HCT116 (cell line): ENCODE measurements at places on chromosomes 3 and 15.

- H3K27me3 ChIP-seq = no peaks in the 10 kb centered on the region
- H3K4me1 ChIP-seq = no peaks in the 10 kb centered on the region
- no peak overlapping the region for H3K27ac ChIP-seq
- no peak for DNase-seq
Measured at GRCh38 chr15:98700519-98700918, 52.2 kb downstream of the IGF1R start.

DNA sequence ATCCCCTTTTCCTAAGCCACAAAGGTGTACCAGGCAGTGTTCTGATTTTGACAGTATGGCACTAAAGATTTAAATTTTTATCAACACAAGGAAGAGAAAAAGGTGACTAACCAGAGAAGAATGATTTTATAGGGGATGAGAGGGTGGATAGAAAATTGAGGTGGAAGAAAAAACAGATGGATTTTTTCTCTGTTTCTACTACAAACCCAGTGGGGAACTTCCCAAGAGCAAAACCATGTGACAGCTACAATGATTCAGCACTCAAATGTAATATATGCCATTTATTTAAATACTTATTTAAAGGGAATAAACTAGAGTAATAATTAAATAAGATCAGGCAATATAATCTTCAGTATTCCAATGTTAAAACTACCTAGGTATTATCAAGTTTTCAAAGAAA lies 11.1 kb downstream of the DCUN1D1 start:
- peaks cover 18% of the 10 kb centered on the region for H3K4me1 ChIP-seq
- H3K36me3 ChIP-seq = no peaks in the 10 kb centered on the region
- no peak overlapping the region for H3K4me3 ChIP-seq
- H3K27me3 ChIP-seq = no peaks in the 10 kb centered on the region

DNA sequence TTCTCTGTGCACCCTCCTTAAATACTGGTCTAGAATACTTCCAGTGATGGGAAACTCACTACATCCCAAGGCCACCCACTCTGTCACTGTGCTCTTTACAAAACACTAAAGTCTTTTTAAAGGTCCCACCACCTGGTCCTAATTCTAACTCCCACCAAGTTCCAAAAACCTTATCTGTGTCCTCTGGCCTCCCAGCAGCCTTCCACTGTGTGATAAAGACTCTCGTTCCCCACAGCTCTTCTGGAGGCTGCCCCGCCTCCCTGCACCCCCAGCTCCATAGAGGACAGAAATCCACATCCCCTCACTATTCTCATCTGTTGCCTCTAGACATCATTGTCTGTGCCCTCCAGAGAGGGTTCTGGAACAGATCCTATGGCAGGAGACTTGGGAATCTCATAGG lies 276.4 kb downstream of the FAM43A start:
- no peak overlapping the region for H3K27ac ChIP-seq
- H3K36me3 ChIP-seq = no peaks in the 10 kb centered on the region
- no peak overlapping the region for H3K4me3 ChIP-seq
- no peaks in the 10 kb centered on the region for H3K4me1 ChIP-seq

DNA sequence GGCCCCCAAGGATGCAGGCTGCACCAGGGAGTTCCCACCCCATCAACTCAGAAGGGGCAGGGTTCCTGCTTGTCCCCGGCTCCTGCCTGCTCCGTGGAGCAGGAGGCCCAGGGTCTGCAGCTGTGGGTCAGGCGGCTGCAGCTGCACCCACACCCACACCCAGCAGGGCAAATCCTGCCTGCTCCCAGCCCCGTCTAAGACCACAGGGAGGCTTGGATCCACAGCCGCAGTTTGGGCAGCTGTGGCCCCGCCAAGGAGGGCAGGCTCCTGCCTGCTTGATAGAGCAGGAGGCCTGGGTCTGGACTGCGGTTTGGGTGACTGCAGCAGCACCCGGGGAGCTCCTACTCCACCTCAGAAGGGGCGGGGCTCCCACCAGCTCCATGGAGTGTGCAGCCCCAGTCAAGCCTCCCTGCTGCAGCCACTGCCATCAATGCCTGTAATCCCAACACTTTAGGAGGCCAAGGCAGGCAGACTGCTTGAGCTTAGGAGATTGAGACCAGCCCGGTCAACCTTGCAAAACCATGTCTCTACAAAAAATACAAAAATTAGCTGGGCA lies 163.6 kb downstream of the OSBPL10 start:
- no peak for DNase-seq
- no peaks in the 10 kb centered on the region for H3K4me1 ChIP-seq
- no peaks in the 10 kb centered on the region for H3K27me3 ChIP-seq
- no peaks in the 10 kb centered on the region for H3K36me3 ChIP-seq
- H3K27ac ChIP-seq = no peak overlapping the region

DNA sequence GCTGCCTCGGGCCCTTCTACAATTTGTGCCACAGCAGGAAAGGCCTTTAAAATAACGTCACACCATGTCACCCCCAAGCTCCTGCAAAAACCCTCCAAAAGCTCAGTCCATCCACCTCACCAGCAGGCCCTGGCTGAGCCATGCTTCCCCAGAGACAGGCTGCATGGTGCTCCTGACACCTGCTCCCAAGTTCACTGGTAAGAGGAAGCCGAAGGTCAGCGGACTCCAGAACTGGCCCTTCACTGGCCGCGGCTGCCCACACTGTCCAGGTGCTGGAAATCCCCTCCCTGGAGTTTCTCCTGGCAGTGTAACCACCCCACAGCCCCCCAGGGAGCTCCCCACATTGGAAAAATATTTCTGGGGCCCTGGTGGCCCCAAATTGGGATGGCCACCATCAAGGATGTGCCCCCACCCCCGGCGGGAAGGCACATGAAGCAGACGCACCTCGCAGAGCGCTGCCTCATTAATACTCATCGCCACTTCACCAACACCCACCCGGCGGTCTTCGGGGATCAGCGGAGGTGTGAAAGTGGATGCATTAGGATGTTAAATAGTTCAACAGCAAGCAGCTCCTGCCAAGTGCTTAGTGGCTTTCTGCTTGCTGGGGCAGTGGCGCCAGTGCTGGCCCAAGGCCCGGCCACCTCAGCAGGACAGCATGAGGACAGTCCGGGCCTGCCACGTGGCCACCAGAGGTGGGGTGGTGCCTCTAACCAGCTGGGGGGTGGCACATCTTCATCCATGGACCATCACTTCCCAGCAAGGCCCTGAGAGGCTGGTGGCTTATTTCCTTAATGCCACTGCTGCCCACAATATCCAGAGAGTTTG lies 146.1 kb upstream of the IQSEC1 start:
- H3K4me1 ChIP-seq = peaks cover 43% of the 10 kb centered on the region
- H3K27ac ChIP-seq = no peak overlapping the region
- no peak overlapping the region for H3K4me3 ChIP-seq
- no peaks in the 10 kb centered on the region for H3K27me3 ChIP-seq
- H3K36me3 ChIP-seq = no peaks in the 10 kb centered on the region
- no peak for DNase-seq

GRCh38 chr3:56761887-56762651 lies 39.7 kb downstream of the ARHGEF3 start:
- H3K4me3 ChIP-seq = no peak overlapping the region
- H3K27me3 ChIP-seq = no peaks in the 10 kb centered on the region
- no peak overlapping the region for H3K27ac ChIP-seq

GRCh38 chr15:35557544-35557943 lies 11.6 kb upstream of the DPH6 start:
- no peak overlapping the region; the same call in 1 of the 2 replicates for H3K27ac ChIP-seq
- H3K4me1 ChIP-seq = peaks cover 12% of the 10 kb centered on the region
- peak; percentile 80 for DNase-seq
- no peaks in the 10 kb centered on the region for H3K27me3 ChIP-seq
- no peak overlapping the region for H3K4me3 ChIP-seq

GRCh38 chr3:139627759-139628158 lies 50.0 kb downstream of the NMNAT3 start:
- no peaks in the 10 kb centered on the region for H3K36me3 ChIP-seq
- DNase-seq = no peak
- no peak overlapping the region for H3K27ac ChIP-seq

GRCh38 chr15:99169769-99170311 lies 65.0 kb downstream of the SYNM start:
- H3K27ac ChIP-seq = no peak overlapping the region
- 0 out of 2 replicates have a peak, but pooled peaks cover 2% of the 10 kb centered on the region for H3K36me3 ChIP-seq
- no peaks in the 10 kb centered on the region for H3K4me1 ChIP-seq
- no peak for DNase-seq
- H3K4me3 ChIP-seq = no peak overlapping the region

- H3K4me1 ChIP-seq = 0 out of 2 replicates have a peak, but pooled peaks cover 4% of the 10 kb centered on the region
- H3K27ac ChIP-seq = no peak overlapping the region
- no peak overlapping the region for H3K4me3 ChIP-seq
- no peaks in the 10 kb centered on the region for H3K36me3 ChIP-seq
- H3K27me3 ChIP-seq = no peaks in the 10 kb centered on the region
Measured at GRCh38 chr15:89794627-89795241, 18.6 kb downstream of the MESP2 start.

DNA sequence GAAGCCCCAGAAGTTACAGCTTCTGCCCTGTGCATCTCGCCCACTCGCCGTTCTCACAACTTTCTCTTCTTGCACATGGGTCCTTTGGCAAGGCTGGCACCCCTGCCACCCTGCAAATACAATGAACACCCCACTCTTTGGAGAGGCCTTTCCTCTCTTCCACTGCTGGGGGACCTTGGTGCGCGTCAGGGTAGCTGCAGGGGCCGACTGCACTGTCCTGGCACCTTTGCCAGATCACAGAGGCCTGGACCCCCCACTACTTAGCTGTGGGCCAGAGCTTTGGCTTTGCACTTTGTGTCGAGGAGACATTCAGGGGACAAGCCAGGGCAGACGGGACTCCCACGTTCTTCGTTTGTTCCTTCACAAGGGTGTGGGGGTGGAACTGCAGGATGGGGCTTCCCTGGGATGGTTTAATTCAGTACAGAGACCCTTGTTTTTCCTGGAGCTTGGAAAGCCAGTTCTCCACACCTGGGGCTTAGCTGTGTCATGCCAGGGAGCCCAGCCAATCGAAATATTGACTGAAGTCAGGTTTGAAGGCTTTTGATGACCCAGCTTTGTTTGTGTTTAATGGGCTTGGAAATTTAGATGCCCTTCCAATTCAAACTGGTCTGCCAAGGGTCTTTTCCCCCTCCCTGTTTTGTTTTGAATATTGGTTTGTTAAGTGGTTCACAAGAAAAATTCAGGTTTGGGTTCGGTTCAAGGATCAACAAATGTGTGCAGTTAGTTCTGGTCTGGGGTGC lies 256.1 kb upstream of the TLE3 start:
- DNase-seq = no peak
- H3K36me3 ChIP-seq = no peaks in the 10 kb centered on the region

DNA sequence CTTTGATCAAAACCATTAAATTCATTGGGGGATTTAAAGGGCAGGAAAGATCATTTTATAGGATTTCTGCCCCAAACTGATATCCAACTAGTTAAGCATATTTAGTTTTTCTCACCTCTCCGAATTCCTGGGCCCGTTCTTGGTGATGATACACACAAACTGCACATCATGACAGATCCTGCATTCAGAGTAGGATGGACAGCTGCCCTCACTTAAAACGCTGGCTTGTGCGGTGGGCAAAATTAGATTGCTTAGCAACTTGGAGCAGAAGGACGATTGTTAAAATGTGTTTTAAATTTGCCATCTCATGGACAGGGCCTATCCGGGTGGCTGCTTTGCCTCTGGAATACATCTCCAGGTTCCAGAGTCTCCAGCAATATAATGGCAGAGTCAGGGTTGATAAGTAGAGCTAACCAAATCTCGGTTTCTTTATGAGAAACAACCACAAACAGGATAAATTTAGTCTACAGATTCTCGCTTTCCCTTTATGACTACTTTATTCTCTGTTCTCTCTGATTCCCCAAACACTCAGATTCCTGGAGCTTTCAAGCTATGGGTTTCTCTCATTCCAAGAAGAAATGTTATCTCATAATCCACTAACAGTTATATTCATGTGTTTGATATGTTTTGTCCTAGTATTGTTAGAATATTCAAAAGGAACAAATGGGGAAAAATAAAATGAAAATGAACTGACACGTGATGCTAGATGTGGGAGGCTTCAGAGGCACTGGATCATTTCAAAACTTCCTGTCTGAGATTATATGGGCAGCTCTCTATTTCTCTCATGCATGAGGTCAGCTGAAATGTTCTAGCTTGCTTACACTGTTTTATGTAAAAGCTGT lies 1014.1 kb upstream of the SEMA6D start:
- no peaks in the 10 kb centered on the region for H3K36me3 ChIP-seq
- no peak overlapping the region for H3K4me3 ChIP-seq
- no peak for DNase-seq
- no peak overlapping the region for H3K27ac ChIP-seq

DNA sequence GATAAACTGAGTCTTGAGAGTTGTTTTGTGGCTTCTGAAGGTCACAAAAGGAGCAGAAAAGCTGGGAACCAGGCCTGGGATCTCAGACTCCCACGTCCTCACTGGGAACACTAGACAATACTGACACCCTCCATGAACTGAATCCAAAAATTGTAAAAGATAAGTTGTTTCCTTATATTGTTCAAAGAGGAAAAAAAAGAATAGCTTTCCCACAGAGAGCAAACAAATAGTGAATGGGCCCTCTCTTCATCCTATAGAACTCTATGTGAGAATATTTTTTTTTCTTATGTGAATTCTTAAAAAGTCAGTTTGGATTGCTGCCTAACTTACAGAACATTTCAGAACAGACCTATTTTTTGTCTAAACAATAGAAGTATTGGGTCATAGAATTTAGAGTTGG lies 203.5 kb downstream of the MECOM start:
- no peak overlapping the region for H3K4me3 ChIP-seq
- H3K27ac ChIP-seq = no peak overlapping the region
- DNase-seq = no peak

GRCh38 chr15:100940767-100941379 lies 21.7 kb downstream of the LRRK1 start:
- H3K36me3 ChIP-seq = no peaks in the 10 kb centered on the region
- no peaks in the 10 kb centered on the region for H3K27me3 ChIP-seq
- H3K4me3 ChIP-seq = no peak overlapping the region
- peaks cover 3% of the 10 kb centered on the region; the same call in 1 of the 2 replicates for H3K4me1 ChIP-seq
